ENCODE measurements at places on chromosomes 4 and X.

DNA sequence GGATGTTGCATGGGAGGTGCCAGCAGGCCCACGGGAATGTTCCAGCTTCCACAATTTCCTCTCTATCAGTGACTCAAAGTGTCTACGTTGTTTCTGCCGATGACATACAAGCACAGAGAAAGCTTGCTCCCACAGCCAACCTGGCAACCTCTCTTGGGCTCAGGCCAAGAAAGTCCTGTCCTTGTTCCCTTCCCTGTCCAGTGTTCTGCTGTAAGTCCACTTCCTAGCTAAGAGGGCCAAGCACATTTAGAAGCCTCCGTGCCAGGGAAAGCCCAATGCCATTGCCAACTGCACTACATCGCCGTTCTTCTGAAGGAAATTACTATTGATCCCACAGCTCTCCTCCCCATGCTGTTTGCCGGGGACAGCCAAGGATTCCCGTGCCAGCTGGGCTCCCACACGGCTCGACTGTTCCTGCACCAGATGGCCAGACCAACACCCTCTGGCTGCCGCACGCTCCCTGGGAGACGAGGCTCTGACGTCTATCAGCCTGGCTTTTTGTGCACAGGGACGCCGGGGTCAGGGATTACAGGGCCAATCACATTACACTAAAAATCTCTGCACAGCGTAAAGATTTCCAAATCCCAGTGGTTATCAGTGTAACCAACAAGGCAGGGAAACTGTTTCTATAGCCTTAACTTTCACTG is 284.0 kb downstream of the BCOR start:
- no peak for DNase-seq

GRCh38 chrX:68684291-68684918 is 36.9 kb downstream of the STARD8 start:
- no peak for DNase-seq

DNA sequence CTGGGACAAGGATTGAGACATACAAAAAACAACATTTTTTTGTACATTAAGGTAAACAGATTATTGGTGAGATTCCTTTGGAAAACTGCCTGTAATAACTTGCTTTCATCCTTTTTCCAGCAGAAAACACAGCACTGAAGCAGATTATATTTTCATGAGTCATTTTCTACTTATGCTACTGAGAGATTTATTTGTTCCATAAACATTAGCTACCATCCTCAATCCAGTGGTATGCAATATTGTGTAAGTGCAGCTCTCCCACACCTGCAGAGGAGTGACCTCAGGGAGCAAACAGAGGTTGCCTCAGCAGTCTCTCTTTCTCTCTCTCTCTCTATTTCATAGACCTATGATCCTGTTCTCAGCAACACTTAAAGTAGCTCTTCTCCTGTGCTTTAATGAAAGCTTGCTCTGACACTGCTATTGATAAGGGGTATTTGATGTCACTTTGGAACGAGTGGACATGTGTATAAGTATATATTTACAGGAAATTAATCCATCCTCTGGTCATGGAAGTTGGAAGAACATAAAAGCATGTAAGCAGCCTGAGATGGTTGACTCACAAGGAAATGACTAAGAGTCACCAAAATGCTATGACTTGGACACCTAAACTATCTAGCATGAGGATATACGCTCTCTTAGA is 163.7 kb upstream of the SPANXC start:
- no peak for DNase-seq

DNA sequence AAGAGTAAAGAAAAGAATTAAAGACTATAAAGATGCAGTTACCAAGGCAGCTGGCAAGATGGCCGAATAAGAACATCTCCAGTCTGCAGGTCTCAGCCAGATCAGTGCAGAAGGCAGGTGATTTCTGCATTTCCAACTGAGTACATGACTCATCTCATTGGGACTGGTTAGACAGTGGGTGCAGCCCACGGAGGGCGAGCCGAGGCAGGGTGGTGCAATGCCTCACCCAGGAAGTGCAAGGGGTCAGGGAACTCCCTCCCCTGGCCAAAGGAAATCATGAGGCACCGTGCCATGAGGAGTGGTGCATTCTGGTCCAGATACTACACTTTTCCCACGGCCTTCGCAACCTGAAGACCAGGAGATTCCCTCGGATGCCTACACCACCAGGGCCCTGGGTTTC is 20.5 kb downstream of the SPIN4 start:
- DNase-seq, result no peak

DNA sequence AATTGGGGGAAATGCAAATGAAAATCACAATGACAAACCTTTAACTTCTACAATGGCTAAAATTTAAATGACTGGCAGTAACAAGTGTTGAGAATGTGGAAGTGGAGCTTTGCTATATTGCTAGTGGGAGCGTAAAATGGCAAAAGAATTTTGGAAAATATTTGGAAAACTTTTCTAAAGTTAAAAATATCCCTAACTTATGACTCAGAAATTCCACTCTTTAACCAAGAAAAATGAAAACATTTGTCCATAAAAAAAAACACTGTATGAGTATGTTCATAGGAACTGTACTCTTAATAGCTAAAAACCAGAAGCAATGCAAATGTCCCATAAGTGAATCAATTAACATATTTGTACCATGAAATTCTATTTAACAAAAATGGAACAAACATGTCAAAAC is 3.6 kb downstream of the TBCK start:
- DNase-seq, result no peak

DNA sequence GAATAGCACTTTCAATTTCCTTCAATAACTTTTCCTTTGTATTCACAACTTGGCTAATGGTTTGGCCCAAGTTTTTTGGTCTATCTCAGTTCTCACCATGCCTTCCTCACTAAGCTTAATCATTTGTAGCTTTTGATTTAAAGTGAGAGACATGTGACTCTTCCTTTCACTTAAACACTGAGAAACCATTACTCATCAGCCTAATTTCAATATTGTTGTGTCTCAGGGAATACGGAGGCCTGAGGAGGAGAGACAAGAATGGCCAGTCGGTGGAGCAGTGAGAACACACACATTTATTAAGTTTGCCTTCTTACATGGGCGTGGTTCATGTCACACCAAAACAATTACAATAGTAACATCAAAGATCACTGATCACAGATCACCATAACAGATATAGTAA is 56.7 kb downstream of the TSPAN5 start:
- DNase-seq, result no peak

DNA sequence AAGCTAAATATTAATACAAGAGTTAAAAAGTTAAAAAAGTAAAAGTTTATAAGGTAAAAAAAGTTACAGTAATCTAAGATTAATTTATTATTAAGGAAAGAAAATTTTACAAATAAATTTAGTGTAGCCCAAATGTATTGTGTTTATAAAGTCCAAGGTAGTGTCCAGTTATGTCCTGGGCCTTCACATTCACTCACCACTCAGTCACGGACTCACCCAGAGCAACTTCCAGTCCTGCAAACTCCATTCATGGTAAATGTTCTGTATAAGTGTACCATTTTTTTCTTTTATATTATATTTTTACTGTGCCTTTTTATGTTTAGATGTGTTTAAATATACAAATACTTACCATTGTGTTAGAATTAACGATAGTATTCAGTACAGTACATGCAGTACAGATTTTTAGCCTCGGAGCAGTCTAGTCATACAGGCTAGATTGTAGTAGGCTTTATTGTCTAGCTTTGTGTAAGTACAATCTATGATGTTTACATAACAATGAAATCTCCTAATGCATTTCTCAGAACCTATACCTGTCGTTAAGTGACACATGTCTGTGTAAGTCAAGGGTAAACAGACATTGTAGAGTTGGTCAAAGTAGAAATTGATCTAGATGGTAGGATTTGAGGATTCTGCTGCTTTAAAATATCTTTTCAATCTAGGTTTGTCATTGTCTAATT is 197.7 kb downstream of the GC start:
- DNase-seq, result no peak

Data from NCI-H774 (cell line).